Activated CD4-positive, alpha-beta T cell treated with anti-CD3 and anti-CD28 coated beads, Interleukin-2, amount 10 ng/mL, durations not matched to agents 24 days and 14 days (primary cell): ENCODE measurements at places on chromosomes 16 and 17.

GRCh38 chr16:75263963-75264445 is 12.6 kb upstream of the BCAR1 start:
- no peaks in the 10 kb centered on the region for H3K4me1 ChIP-seq
- DNase-seq, result no peak
- H3K27me3 ChIP-seq, result peaks cover 48% of the 10 kb centered on the region
- H3K36me3 ChIP-seq, result no peaks in the 10 kb centered on the region

GRCh38 chr17:37830151-37830993 is 85.5 kb upstream of the HNF1B start:
- no peak overlapping the region for H3K27ac ChIP-seq
- H3K27me3 ChIP-seq, result no peaks in the 10 kb centered on the region
- no peaks in the 10 kb centered on the region for H3K36me3 ChIP-seq
- peaks cover 48% of the 10 kb centered on the region for H3K4me1 ChIP-seq
- H3K4me3 ChIP-seq, result no peak overlapping the region

GRCh38 chr16:16868727-16869126 is 489.8 kb downstream of the NPIPA7 start:
- no peak for DNase-seq
- no peak overlapping the region for H3K27ac ChIP-seq
- no peak overlapping the region for H3K4me3 ChIP-seq
- no peaks in the 10 kb centered on the region for H3K27me3 ChIP-seq
- H3K4me1 ChIP-seq, result no peaks in the 10 kb centered on the region

DNA sequence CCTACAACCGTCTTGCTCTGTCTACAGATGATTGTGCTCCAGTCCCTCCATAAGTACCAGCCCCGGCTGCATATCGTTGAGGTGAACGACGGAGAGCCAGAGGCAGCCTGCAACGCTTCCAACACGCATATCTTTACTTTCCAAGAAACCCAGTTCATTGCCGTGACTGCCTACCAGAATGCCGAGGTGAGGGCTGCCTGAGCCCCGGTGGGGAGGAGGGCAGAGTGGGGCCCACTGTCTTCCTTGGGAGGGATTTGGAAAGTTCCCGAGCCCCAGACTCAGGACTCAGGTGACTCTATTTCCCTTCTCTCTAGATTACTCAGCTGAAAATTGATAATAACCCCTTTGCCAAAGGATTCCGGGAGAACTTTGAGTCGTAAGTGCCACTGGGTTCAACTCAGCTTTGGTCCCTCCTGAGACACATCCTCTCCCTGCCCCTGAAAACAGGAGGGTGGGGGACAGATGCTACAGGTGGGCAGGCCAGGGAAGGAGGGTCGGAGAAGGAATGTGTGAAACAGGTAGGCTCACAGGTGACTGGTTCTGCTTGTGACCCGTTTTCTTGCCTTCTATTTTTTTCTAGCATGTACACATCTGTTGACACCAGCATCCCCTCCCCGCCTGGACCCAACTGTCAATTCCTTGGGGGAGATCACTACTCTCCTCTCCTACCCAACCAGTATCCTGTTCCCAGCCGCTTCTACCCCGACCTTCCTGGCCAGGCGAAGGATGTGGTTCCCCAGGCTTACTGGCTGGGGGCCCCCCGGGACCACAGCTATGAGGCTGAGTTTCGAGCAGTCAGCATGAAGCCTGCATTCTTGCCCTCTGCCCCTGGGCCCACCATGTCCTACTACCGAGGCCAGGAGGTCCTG is 11.4 kb downstream of the TBX21 start:
- peaks cover 27% of the 10 kb centered on the region for H3K4me1 ChIP-seq
- peaks cover 50% of the 10 kb centered on the region for H3K36me3 ChIP-seq
- H3K4me3 ChIP-seq, result no peak overlapping the region
- H3K27me3 ChIP-seq, result no peaks in the 10 kb centered on the region
- peak; percentile 53 for DNase-seq

GRCh38 chr17:28906706-28907438 is 4.0 kb upstream of the DHRS13 start:
- H3K4me3 ChIP-seq, result no peak overlapping the region
- H3K36me3 ChIP-seq, result peaks cover 48% of the 10 kb centered on the region
- H3K4me1 ChIP-seq, result peaks cover 15% of the 10 kb centered on the region
- H3K27me3 ChIP-seq, result no peaks in the 10 kb centered on the region
- DNase-seq, result no peak

GRCh38 chr17:81064678-81065475 is 29.9 kb downstream of the BAIAP2 start:
- H3K27ac ChIP-seq, result no peak overlapping the region
- H3K27me3 ChIP-seq, result no peaks in the 10 kb centered on the region
- peaks cover 2% of the 10 kb centered on the region for H3K4me1 ChIP-seq
- no peaks in the 10 kb centered on the region for H3K36me3 ChIP-seq
- no peak overlapping the region for H3K4me3 ChIP-seq

DNA sequence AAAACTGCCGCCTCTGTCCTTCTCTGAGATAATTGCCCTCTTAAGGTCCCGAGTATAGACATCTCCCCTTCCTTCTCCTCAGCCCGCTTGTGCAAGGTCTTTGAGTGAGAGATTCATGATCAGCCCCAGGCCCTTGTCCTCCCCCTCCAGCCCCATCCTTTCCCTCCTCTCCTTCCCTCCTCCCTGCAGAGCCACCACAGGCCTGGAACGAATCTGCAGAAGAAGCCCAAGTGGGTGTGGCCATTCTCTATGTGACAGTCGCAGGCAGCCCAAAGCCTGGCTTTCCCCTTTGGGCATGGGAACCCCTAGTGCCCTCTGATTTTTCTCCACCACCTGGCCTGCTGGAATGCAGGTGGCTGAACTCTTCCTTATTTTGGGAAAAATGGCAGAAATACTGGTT is 7.2 kb upstream of the NDRG4 start:
- H3K36me3 ChIP-seq, result no peaks in the 10 kb centered on the region
- H3K27me3 ChIP-seq, result no peaks in the 10 kb centered on the region
- no peak overlapping the region for H3K4me3 ChIP-seq
- H3K4me1 ChIP-seq, result peaks cover 7% of the 10 kb centered on the region

- no peak overlapping the region for H3K27ac ChIP-seq
- no peaks in the 10 kb centered on the region for H3K27me3 ChIP-seq
- peaks cover 1% of the 10 kb centered on the region for H3K4me1 ChIP-seq
- H3K4me3 ChIP-seq, result no peak overlapping the region
- DNase-seq, result no peak
Measured at GRCh38 chr16:88772871-88773811, 11.9 kb downstream of the PIEZO1 start.

DNA sequence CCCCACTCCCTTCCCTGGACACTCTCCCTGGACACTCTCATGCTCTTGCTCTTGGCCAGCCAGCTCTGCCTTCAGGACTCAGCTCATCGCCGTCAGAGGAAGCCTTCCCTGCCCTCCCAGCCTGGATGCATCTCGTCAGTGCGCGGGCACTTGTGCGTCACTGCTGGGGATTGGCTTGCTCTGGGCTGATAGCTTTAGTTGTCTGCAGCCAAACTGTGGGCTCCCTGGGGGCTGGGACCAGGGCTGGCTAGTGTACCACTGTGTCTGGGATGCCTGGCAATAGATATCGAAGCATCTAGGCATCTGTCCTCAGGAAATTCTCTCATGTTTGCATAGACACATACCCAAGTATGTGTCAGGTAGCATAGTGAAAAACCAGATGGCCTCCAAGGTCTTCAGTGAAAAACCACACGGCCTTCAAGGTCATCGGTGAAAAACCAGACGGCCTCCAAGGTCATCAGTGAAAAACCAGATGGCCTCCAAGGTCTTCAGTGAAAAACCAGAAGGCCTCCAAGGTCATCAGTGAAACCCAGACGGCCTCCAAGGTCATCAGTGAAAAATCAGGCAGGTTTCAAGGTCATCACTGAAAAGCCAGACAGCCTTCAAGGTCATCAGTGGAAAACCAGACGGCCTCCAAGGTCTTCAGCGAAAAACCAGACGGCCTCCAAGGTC is 72.0 kb downstream of the CMIP start:
- DNase-seq, result no peak
- H3K36me3 ChIP-seq, result peaks cover 6% of the 10 kb centered on the region
- no peaks in the 10 kb centered on the region for H3K27me3 ChIP-seq
- H3K27ac ChIP-seq, result no peak overlapping the region

DNA sequence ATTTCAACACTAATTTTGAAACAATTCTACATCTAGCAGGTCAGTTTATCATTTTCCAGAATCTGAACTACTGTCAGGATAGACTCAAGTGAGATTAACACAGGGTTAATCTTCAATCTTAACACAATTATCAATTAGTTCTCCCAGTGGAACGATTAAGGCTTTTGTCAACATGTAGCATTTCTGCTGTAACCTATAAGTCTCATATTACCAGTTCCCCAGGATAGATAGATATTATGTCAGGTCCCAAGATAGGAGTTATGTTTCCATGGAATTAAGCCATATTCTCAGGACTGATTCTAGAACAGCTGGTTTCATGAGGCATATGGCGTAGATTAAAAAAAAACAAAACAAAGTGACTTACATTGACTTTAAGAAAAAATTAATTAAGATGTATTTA is 4.4 kb upstream of the FBF1 start:
- H3K27me3 ChIP-seq, result no peaks in the 10 kb centered on the region
- H3K4me3 ChIP-seq, result no peak overlapping the region
- no peak for DNase-seq
- no peak overlapping the region for H3K27ac ChIP-seq
- peaks cover 18% of the 10 kb centered on the region for H3K36me3 ChIP-seq

DNA sequence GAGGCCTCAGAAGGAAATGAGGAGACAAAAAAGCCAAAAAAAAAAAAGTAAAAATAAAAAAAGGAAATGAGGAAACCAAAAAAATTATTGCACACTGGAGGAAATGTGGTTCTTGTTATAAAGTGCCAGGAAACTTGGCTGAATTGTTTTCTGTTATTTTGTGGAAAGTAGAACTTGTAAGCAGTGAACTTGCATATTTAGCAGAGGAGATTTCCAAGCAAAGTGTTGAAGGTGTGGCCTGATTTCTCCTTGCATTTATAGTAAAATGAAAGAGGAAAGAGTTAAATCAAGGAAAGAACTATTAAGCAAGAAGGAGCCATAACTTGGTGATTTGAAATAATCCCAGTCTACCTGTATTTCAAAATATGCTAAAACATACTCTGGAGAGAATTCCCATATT is 34.1 kb upstream of the CPPED1 start:
- H3K27ac ChIP-seq, result no peak overlapping the region
- H3K36me3 ChIP-seq, result no peaks in the 10 kb centered on the region
- H3K4me3 ChIP-seq, result no peak overlapping the region
- peaks cover 8% of the 10 kb centered on the region for H3K27me3 ChIP-seq
- no peak for DNase-seq

DNA sequence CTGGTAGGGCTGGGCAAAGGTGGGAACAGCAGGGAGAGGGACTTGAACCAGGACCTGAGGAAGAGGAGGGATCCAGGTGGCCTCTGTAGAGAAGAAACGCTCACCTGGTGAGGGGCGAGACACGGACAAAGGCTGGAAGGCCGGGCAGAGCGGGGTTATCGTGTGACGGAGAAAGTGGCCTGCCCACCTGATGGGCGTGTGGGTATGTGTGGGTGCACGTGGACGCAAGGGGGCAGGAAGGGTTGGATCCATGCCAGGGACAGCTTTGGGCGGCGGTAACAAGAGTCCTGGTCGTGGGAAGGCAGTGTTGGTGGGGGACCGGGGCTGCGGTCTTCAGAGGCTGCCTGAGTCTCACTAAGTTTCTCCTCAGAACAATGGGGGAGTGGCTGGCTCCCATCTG is 104.1 kb upstream of the GSE1 start:
- no peak for DNase-seq
- H3K36me3 ChIP-seq, result no peaks in the 10 kb centered on the region
- no peak overlapping the region for H3K4me3 ChIP-seq

- H3K4me1 ChIP-seq, result peaks cover 42% of the 10 kb centered on the region
- H3K27me3 ChIP-seq, result no peaks in the 10 kb centered on the region
- H3K36me3 ChIP-seq, result peaks cover 27% of the 10 kb centered on the region
- peak; percentile 69 for DNase-seq
- peak overlapping the region; percentile 65 for H3K4me3 ChIP-seq
Measured at GRCh38 chr17:40345161-40345993, 19.2 kb downstream of the GJD3 start.

DNA sequence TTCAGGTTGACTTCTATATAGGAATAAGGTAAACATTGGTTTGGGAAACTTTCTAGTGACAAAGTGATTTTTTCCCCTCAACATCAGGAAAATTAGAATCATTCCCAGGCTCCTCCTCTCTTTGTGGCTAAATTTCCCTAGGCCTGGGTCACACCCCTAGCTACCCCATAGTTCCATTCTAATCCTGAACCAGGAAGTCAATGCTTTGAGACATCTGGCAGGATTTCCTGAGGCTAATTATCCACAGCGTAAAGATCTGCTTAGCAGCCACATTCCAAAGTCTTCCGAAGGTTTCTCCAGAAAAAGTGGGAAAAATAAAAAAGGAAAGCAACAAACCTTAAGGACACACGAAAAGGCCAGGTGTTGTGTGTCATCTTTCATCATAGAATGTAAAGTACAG is 60.3 kb upstream of the CORO6 start:
- DNase-seq, result no peak
- H3K4me3 ChIP-seq, result no peak overlapping the region
- no peak overlapping the region for H3K27ac ChIP-seq
- peaks cover 36% of the 10 kb centered on the region for H3K36me3 ChIP-seq
- H3K4me1 ChIP-seq, result peaks cover 7% of the 10 kb centered on the region

- no peak overlapping the region for H3K27ac ChIP-seq
- no peaks in the 10 kb centered on the region for H3K4me1 ChIP-seq
- no peak overlapping the region for H3K4me3 ChIP-seq
- no peaks in the 10 kb centered on the region for H3K36me3 ChIP-seq
Measured at GRCh38 chr16:54957403-54958166, 26.9 kb downstream of the IRX5 start.

- peak overlapping the region; percentile 81 for H3K27ac ChIP-seq
- peak overlapping the region; percentile 70 for H3K4me3 ChIP-seq
- peaks cover 21% of the 10 kb centered on the region for H3K4me1 ChIP-seq
- peak; percentile 71 for DNase-seq
Measured at GRCh38 chr16:68469796-68470460, 21.6 kb upstream of the SMPD3 start.

DNA sequence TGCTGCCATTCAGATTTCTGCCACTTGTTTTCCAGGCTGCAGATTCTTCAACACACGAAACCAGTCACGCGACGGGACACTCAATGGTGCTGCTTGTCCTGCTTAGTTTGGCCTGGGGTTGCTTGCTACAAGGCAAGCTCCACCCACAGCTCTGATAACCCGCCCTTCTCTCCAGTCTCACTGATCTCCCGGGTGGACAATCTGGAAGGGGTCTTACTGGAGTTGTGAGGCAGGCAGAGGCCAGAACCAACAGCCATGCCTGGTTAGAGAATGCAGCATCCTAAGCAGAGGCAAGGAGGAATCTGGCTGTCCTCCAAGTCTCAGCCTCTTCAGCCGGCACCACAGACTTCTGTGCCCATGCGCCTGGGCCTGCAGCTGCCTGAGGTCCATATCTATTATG is 119.1 kb downstream of the KCNJ12 start:
- DNase-seq, result no peak
- peaks cover 28% of the 10 kb centered on the region for H3K27me3 ChIP-seq
- no peaks in the 10 kb centered on the region for H3K36me3 ChIP-seq
